ENCODE measurements at places on chromosomes 11 and 22.

DNA sequence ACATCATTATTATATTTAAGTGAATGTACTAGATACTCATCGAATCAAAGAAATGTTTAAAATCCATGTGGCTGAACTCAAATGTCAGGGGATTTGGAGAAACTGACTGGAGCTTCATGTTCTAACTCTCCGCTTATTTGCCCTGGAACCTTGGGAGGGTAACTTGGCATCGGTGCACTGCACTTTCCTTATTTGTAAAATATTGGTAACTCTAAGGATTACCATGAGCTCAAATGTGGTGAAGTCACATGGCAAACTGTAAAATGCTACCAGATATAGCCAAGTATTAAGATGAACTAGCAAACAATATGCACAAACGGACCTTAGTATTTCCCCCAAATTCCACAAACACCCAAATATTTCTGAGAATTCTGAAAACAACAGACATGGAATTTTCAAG, 75.6 kb downstream of the ETS1 start:
- peaks cover 88% of the 10 kb centered on the region for H3K4me1 ChIP-seq
- H3K36me3 ChIP-seq, result peaks cover 99% of the 10 kb centered on the region
- peak overlapping the region; percentile 96 for H3K4me3 ChIP-seq
- no peak for DNase-seq
- H3K27me3 ChIP-seq, result no peaks in the 10 kb centered on the region
- peak overlapping the region; percentile 82 for H3K27ac ChIP-seq

DNA sequence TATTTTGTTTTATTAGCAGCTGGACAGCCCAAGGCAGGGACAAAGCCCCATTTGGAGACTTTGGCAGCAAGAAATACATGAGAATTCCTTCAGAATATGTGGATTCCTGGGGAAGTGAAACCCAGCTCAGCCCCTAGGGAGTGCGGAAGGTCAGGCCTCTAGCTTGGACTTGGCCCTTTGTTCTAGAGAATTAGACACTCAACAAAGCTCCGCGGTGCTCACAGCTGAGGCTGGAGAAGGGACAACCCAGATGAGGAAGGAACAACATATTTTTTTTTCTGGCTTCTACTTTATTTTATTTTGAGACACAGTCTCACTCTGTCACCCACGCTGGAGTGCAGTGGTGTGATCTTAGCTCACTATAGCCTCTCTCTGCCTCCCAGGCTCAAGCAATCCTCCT, 44.7 kb upstream of the SEPTIN5 start:
- peaks cover 9% of the 10 kb centered on the region for H3K27me3 ChIP-seq
- no peaks in the 10 kb centered on the region for H3K36me3 ChIP-seq
- H3K4me3 ChIP-seq, result no peak overlapping the region
- H3K27ac ChIP-seq, result no peak overlapping the region
- no peaks in the 10 kb centered on the region for H3K4me1 ChIP-seq

GRCh38 chr11:31815711-31816467, 4.8 kb upstream of the PAX6 start:
- H3K4me1 ChIP-seq, result peaks cover 31% of the 10 kb centered on the region
- DNase-seq, result no peak
- peaks cover 7% of the 10 kb centered on the region for H3K36me3 ChIP-seq

GRCh38 chr11:34184505-34185015, 79.1 kb downstream of the NAT10 start:
- no peak overlapping the region for H3K27ac ChIP-seq
- no peak overlapping the region for H3K4me3 ChIP-seq
- no peaks in the 10 kb centered on the region for H3K36me3 ChIP-seq
- DNase-seq, result no peak

DNA sequence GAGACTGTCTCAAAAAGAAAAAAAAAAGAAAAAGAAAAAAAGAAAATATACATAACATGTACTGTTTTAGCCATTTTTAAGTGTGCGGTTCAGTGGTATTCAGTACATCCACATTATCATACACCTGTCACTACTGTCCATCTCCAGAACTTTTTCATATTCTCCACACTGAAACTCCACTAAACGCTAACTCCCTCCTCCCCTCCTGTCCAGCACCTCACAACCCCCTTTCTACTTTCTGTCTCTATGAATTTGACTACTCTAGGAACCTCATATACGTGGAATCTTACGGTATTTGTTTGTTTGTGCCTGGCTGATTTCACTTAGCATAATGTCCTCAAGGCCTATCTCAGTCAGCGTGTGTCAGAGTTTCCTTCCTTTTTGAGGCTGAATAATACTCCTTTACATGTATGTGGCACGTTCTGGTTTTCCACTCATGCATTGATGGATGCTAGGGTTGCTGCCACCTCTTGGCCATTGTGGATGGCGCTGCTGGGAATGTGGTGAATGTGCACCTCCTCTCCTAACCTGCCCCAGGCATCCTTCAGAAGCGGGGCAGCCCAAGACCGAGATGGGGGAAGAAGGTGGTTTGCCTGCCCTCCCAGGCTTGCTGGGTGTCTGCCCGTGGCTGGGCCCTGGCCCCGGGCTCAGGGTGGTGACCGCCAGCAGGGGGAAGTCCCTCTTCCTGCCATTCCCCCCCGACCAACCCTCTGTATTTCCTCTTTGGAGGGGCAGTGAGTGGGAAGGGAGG, 60.5 kb downstream of the BCR start:
- no peak overlapping the region for H3K4me3 ChIP-seq
- DNase-seq, result no peak
- H3K27ac ChIP-seq, result no peak overlapping the region
- H3K36me3 ChIP-seq, result peaks cover 5% of the 10 kb centered on the region
- peaks cover 60% of the 10 kb centered on the region for H3K4me1 ChIP-seq

- H3K27ac ChIP-seq, result no peak overlapping the region
- H3K36me3 ChIP-seq, result no peaks in the 10 kb centered on the region
- peaks cover 19% of the 10 kb centered on the region for H3K27me3 ChIP-seq
- H3K4me3 ChIP-seq, result no peak overlapping the region
- DNase-seq, result no peak
Measured at GRCh38 chr11:88100151-88100550, 75.1 kb downstream of the RAB38 start.

GRCh38 chr11:105673089-105673488, 63.2 kb downstream of the GRIA4 start:
- H3K27ac ChIP-seq, result no peak overlapping the region
- no peaks in the 10 kb centered on the region for H3K4me1 ChIP-seq
- peak; percentile 51 for DNase-seq
- no peaks in the 10 kb centered on the region for H3K27me3 ChIP-seq
- no peak overlapping the region for H3K4me3 ChIP-seq
- H3K36me3 ChIP-seq, result no peaks in the 10 kb centered on the region

Data from activated CD8-positive, alpha-beta T cell treated with anti-CD3 and anti-CD28 coated beads, Interleukin-2, amount 10 ng/mL, durations not matched to agents 7 days and 5 days (primary cell).